Activated naive CD8-positive, alpha-beta T cell treated with anti-CD3 and anti-CD28 coated beads, Interleukin-2, amount 50 U/mL, for 24 hours (primary cell): ENCODE measurements at places on chromosomes 6 and 20.
A peak's percentile ranks its signal among the peaks of the same experiment; 100 is the strongest.

DNA sequence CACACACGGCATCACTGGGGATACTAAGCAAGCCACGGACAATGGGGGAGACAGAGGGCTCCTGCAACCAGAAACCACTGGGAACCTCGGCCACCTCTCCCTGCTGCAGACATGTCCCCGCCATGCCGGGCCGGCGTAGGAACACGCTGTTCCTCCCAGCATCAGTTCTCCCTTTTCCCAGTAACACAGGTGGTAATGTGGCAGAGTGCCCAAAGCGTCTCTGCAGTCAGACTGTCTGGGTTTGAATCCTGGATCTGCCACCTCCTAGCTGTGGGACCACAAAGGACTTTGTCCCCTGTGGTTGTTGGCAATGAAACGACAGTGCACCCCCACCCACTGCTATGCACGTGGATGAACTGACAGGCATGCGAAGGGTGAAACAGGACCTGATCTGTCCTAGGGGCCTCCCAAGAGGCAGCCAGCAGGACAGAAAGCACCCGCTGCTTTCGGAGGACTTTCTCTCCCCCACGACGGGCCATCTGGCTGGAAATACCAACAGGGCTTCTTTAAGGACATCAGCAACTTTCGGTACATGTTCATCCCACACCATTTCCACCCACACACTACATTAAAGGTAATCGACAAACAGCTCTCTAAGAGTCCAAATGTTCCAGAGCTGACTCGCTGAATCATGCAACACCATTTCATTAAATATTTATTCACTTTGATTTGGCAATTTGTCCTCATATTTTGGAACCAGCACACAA is 74.1 kb downstream of the SULF2 start:
- no peak for DNase-seq

- DNase-seq, result no peak
These were observed 451.5 kb downstream of the PLCB1 start for GRCh38 chr20:8583566-8584043.

DNA sequence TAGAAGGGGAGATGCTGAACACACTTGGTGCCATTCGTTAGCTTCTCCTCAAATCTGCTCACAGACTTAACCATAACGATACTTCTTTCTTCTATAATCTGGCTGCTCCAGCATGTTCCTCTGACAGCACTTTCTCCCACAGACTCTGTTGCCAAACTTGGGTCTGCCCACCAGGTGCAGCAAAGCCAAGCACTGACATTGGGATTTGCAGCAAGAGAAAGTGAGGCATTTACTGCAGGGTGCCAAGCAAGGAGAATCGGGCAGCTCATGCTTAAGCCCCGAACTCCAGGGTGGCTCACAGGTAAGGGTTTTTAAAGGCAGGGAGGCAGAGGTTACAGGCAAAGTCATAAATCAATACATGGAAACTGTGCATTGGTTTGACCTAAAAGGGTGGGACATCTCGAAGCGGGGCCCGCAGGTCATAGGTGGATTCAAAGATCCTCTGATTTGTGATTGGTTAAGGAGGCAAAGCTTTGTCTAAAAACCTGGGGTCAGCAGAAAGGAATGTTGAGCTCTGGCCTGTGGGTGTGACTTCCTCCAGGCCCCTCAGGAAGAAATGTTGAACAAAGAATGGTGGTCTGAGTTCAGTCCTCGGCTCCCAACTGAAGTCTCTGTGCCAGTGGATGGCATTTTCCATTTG is 25.1 kb upstream of the PNPLA1 start:
- no peak for DNase-seq

- no peak for DNase-seq
These were observed 108.3 kb downstream of the CARMIL1 start for GRCh38 chr6:25387483-25387882.

DNA sequence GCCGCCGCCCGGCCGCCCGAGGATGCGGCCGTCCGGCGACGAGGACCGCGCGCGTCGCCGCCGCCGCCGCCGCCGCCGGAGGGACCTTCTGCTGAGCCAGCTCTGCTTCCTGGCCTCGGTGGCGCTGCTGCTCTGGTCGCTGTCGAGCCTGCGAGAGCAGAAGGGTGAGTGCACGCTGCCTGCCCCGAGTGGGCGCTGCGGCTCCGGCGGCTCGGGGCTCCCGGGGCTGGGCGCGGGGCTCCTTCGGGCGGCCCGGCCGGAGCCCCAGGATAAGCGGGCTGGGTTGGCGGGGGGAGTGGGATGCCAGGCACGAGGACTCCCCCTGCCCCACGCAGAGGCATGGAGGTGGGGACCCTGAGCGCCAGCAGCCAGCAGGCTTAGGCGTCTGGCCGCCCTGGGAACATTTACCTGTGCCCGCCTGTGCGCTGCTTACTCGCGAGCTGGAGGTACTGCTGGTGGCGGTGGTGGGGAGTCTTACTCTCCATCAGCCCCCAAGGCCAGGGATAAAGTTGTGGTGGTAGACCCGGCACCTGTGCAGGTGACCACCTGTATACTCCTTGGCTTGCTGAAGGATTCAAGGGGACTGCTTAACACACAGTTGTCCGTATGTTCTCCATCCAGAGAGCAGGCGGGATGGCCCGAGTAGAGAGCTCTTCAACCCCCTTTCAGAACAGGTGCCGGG is 520 bp downstream of the SLC24A3 start:
- DNase-seq, result peak; percentile 18

- no peak for DNase-seq
These were observed 67.7 kb downstream of the SYNJ2 start for GRCh38 chr6:158049055-158050028.

DNA sequence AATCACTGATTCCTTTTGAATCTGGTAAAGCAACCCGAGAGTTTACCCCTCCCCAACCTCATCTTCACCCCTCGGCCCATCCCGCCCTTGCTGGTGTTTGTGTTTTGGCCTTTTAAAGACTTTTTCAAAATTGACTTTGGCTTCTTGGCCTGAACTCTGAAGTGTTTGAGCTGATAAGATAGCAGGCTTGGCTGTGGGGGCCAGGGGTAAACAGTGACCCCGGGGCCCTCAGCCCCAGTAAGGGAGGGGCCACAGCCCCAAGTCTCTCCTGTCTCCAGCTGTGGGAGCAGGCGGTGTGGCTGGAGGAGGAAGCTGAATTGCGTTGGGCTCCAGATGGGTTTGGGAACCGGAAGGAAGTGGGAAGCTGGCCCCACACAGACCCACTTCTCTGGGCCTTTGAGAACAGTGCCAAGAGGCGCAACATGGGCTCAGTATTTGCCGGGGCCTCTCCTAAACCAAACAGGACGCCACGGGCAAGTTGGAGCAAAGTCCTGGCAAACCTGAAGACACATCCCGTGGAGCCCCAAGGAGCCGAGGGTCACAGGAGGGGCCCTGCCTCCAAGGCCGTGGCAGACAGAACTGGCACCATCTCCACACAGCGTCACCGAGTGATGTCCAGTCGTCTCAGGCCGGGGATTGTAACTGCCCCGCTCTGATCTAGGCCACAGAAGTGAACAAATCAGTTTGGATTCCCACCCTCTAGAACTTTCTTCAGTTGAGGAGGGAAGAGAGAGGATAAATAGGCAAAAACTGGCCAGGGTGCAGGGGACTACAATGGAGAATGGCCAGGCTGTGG is 54.3 kb upstream of the PTPN1 start:
- DNase-seq, result no peak

- no peak for DNase-seq
These were observed 463.3 kb downstream of the DOK5 start for GRCh38 chr20:54938707-54939106.

GRCh38 chr6:107673076-107673494 is 151.0 kb downstream of the SCML4 start:
- no peak for DNase-seq

- peak; percentile 34 for DNase-seq
These were observed 11.7 kb downstream of the TFEB start for GRCh38 chr6:41723530-41724227.

DNA sequence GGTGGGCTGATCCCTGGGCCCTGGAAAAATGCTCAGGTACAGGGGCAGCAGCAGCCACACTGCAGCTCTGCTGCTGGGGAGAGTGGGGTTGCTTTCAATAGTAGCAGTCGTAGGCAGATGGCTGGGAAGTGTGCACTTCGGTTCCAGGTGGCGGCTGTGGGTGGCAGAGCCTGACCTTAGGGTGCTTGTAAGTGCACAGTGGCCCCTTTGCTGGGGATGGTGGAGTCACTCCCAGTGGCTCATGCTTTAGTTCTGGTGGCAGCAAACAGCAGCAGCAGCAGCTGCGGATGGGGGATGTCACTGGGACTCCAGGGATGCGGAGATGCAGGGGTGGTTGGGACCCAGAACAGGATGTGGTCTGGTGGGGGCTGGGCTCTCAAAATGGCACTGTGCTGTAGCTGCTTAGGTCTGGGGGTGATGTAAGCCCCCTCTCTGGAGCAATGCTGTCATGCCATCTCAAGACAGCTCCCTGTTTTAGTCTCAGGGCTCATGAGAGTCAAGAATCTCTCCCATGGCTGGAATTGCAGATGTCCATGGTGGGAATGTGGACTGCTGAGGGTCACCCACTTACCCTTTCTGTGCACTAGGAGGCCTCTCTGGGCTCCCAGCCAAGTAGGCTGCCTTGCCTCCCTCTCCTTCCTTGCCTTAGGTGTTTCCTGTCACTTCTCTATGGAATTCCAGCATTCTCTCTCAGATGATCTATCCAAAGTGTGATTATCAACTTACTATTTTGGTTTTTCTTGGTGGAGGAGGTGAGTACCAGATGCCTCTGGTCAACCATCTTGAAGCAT is 146.7 kb upstream of the SLC22A23 start:
- no peak for DNase-seq
